ENCODE measurements at places on chromosomes 1 and 21.

DNA sequence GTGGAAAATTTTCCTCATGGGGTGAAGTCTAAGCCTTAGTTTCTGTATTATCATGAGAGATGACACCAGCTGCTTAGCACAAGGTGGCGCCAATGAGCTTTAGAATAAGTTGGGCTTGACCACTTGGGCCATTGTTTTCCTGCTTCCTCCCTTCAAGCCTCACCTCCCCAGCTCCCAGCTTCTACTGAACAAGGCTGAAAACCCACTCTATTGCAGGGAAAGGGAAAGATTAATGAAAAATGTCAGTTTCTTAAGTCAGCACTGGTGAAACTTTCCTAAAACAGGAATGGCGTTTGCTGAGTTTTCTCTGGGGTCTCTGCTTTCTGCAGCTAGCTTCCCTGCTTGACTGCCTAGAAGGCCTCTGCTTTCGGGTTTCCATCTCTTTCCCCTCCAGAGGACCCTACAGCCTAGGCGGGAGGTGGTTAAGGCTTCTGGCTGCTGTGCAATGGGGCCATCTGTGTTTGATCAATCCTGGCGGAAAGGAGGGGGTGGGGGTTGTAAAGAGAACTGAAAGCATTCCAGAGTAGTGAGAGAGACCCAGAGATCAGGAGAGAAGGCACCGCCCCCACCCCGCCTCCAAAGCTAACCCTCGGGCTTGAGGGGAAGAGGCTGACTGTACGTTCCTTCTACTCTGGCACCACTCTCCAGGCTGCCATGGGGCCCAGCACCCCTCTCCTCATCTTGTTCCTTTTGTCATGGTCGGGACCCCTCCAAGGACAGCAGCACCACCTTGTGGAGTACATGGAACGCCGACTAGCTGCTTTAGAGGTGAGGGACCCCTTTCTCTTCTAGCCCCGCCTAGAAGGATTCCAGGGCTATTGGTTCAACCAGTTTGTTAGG lies at the start of gene OLFML3:
Gene OLFML3 (plus strand): TSS at position 612 of the 840 bp plus-strand sequence. CDS start 43 bp downstream, at position 655.
- no peak for DNase-seq

DNA sequence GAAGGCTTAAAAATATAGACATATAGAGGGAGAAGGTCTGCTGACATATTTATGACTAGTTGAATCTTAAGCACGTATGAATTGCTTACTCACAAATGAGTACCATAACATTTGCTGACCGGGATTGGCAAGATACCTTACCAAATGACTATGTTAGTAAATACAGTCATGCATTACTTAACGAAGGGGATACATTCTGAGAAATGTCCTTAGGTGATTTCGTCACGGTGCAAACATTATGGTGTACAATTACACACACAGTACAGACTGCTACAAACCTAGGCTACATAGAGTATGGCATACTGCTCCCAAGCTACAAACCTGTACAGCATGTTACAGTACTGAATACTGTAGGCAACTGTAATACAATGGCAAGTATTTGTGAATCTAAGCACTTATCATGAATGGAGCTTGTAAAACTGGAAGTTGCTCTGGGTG lies 19.4 kb upstream of the UBE2U start:
- DNase-seq: no peak

DNA sequence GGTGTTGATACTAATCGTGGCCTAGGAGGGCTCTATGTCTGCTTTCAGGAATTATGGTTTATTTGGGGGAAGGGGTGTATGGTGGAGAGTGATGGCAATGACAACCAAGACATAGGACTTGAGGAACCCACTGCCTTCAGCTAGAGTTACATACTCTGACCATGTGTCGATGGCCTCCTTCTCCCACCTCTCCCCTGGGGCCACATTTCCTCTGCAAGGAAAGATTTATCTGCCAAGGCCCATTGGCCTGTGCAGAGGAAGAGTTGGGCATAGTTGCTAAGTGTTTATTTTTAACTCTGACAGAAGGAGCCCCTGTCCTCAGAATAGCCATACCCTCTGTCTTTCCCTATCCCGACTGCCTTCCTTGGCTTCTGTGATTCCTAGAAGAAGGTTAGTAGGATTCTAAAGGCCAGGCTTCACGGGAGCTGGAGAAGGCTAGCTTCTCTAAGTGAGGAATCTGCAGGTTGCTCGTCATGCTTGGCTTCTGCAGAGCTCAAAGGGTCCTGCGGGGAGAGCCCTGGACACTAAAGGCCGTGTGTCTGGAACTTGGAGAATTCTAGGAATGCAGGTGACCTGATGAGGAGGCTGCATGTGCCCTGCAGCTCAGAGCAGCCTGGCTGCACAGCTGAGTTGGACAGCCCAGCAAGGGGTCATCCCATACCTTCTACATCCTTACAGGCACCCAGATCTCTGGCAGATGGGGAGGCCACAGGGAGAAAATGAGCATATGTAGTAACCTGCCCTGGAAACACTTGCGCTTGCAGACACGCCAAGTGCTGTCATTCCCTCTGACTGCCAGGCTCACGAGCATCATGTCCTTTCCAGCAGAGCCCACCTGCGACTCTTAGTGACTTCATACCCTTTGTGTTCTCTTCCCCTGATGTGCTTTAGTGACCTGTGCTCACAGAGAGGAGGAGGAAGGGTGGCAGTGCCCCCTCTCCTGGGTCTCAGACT lies 9.7 kb downstream of the MAPKAPK2 start:
- no peak for DNase-seq

GRCh38 chr1:206960676-206961386 lies 9.4 kb downstream of the FCAMR start:
- DNase-seq: no peak

GRCh38 chr1:92980732-92981647 lies 19.7 kb upstream of the DIPK1A start:
- DNase-seq: no peak

DNA sequence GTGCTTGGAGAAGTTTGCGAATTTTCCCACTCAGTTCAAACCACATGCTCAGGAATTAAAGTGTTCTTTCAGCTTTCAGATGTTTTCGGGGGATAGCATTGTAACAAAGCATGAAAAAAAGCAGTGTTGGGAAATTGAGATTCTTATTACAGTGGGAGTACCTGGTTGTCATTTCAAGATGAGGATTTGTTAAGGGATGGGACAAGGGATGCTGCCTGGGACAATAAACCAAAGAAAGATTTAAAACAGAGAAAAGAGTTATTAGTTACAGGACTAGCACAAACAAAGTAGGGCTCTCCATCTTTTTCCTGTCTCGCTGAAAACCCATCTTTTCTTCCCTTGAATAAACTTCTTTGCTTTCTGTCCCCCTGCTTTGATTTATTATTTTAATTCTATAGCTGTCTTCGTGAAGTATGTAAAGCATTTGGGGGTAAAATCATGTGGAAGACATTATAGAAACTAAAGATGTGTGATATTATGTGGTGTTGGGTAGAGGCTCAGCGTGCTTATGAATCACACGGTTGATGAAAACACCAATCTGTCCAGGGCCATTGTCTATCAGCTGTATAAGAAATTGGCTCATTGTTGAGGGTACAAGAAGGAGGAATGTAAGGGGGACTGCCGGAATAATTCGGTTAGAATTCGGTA lies 277.6 kb downstream of the KIF26B start:
- no peak for DNase-seq

GRCh38 chr1:112267929-112268328 lies 128.1 kb upstream of the CTTNBP2NL start:
- no peak for DNase-seq

- DNase-seq: no peak
Observed at GRCh38 chr1:25889470-25889869, 14.0 kb upstream of the PAQR7 start.

GRCh38 chr1:203557390-203557789 lies 63.4 kb downstream of the OPTC start:
- DNase-seq: no peak

DNA sequence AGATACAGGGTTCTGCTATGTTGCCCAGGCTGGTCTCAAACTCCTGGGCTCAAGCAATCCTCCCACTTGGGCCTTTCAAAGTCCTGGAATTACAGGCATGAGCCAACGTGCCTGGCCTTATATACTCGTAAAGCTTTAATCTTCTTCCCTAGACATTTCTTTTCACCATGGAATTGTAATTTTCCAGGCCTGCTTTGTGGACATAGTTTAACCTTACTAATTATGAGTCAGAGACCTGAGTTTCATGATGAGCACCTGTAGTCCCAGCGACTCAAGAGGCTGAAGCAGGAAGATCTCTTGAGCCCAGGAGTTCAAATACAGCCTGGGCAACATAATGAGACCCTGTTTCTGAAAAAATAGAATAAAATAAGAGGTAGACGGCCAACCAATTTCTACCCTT lies 12.3 kb downstream of the PATJ start:
- DNase-seq: no peak

GRCh38 chr1:50308878-50309277 lies 114.4 kb downstream of the DMRTA2 start:
- DNase-seq: no peak

- no peak for DNase-seq
Observed at GRCh38 chr1:28887419-28887834, 26.9 kb upstream of the EPB41 start.

DNA sequence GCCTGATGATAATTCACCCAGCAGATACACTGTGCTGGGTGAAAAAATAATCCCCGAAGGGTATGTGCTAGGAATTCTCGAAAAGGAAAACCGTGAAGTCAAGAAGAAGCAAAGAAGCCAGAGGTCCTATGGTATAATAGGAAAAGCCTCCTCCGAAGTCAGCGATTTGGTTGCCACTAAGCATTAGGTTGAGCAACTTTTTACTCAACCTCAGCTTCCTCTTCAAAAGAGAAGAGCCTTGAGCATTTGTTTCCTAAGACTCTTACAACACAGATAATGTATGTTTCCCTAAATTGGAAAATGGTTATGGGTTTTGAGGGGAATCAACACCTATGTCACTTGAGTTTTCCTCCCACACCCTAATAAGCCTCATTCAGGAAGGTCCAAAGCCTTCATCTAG lies 21.3 kb upstream of the MNDA start:
- no peak for DNase-seq

- DNase-seq: no peak
Observed at GRCh38 chr1:159973350-159973940, 19.4 kb upstream of the SLAMF9 start.

DNA sequence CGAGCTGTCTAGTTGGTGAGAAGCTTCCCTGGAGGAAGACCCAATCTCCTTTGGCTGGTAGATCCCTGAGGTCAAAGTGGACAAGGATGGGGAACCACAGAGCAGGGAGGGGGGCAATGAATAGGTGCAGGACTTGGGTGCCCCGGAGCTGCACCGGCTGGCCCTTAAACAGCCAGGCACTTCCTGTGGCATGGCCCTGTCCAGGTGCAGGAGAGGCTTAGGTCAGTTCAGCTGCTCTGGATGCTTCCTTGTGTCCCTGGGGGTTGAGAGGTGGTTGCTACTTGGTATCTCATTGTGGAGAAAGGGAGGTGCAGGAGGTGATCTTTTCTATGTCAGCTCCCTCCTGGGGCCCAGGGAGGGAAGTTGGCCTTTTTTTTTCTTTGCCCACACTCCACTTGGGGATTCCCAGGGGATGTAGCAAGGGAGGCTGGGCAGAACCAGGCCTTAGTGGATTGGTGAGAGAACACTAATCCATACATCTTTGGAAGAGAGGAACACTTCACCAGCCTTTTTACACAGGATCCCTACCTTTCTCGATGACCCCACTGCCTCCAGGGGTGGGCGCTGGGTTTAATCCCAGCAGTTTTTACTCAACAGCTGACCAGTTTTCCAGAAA lies 1.2 kb upstream of the ST3GAL3 start:
- DNase-seq: no peak

DNA sequence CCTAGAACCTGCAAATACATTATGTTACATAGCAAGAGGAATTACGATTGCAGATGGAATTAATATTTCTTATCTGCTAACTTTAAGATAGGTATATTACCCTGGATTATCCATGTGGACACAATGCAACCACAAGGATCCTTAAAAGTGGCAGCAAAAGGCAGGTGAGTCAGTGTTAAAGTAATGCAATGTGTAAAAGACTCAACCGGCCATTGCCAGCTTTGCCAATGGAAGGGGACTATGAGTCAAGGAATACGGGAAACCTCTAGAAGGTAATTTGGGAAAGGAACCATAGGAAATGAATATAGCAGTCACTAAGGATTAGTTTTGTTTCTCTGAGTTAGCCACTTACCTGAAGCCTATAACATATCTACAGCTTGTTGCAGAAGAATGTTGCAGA lies 692.1 kb upstream of the ZP4 start:
- DNase-seq: no peak

DNA sequence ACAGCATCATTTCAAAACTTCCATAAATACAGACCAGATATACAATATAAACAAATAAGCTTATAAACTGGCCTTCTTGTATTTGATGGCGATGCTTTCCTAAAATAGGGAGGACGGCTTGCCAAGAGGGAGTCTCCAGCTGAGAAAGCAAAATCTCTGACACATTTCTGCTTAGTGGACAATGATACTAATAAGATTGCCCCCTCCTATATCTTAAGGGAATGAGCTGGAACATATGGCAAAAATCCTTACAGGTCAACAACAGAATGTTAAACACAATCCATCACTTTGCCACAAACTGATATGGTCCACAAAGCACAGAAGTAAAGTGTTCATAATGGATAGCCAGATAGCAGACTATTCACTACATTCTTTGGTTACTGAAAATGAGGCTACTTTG lies 7.1 kb upstream of the GADD45A start:
- DNase-seq: no peak

DNA sequence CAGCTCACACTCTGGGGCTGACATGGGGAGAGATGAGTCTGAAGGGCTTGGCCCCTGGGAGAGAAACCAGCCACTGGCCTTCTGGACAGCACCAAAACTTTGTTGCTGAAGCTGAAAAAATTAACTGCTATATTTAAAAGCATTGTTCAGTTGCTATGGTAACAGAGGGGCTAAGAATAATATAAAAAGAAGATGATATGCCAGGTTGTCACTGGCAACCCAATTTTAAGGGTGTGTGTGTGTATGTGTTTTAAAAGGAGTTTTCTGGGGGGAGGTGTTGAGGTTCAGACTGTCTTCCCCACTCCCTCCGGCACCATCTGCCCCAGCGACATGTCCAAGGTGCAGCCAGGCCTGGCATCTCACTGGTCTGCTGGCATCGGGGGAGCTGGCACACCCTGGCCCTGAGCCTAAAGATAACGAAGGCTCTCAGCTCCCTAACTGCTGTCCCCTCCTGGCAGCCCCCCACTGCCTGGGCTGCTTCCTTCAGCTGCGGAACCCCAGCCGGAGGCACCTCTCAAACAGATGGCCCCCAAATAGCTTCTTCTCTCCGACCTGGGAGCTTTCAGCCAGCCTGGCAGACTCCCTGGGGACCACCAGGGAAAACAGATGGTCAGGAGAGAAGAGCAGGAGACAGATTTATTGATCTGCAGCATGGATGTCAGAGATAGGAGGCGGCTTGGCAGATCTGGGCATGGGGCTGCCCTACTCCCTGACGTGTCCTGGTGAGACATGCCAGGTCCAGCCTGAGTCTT lies 203.9 kb downstream of the HIVEP3 start:
- no peak for DNase-seq

- DNase-seq: no peak
Observed at GRCh38 chr1:51299981-51300670, 30.2 kb downstream of the TTC39A start.

All from activated CD4-positive, CD25-positive, alpha-beta regulatory T cell treated with anti-CD3 and anti-CD28 coated beads, Interleukin-2, amount 50 U/mL, for 16 hours (primary cell).